ENCODE measurements at places on chromosomes 7 and 10.

- no peak for DNase-seq
Measured at GRCh38 chr10:127987467-127988380, 80.8 kb downstream of the PTPRE start.

DNA sequence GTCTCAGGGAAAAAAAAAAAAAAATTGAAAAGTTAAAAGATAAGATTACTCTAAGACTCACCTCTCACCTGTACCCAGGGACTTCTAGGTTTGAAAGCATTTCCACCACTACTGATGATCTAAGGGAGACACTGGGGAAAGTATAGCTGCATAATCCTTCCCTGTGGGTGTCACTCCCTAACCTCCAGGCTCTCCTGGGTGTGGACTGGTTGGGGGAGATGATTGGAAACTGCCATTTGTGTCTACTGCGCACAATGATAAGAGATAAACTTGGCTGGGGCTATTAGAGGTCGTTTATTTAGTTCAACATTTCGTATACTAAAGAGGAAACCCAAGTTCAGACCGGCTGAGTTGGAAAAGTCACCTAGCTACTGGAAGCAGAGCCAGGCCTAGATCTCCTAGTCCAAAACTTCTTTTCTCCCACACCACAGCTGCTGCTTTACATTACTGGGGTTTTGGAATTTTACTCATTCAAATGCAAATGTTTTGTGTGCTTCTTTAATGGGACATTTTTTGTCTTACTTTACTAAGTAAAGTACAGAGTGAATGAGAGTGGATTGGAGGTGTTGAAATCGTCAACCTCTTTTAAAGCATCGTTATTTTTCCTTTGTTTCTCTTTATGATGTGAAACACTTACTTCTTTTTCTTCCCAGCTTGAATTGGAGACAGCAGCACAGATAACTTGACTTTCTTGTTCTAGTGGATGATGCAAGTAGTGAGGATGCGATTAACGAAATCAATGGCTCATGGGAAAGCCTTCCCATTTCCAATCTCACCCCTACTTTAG is 22.3 kb upstream of the SEC61G start:
- no peak for DNase-seq

- DNase-seq, result no peak
Measured at GRCh38 chr7:28082071-28082470, 98.5 kb downstream of the JAZF1 start.

- DNase-seq, result no peak
Measured at GRCh38 chr7:128407751-128408708, 1.8 kb downstream of the IMPDH1 start.

DNA sequence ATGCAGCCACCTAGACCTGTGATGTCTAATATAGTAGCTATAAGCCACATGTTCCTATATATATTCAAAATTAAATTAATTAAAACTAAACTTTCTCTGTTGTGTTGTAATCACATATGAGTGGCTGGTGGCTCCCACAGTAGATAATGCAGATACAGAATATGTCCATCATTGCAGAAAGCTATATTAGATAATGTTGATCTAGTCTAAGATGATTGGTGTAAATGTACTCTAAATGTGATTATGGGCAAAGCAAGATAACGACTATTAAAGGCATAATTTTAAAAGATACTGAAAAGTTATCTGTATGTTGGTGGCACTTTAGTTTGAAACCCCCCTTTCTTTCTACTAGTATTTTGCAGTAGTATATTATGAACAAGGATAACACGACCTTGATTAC is 5.7 kb upstream of the HGF start:
- DNase-seq, result no peak

- no peak for DNase-seq
Measured at GRCh38 chr7:138079137-138079536, 2.9 kb downstream of the AKR1D1 start.

- DNase-seq, result no peak
Measured at GRCh38 chr7:100556541-100556940, 17.2 kb downstream of the SAP25 start.

DNA sequence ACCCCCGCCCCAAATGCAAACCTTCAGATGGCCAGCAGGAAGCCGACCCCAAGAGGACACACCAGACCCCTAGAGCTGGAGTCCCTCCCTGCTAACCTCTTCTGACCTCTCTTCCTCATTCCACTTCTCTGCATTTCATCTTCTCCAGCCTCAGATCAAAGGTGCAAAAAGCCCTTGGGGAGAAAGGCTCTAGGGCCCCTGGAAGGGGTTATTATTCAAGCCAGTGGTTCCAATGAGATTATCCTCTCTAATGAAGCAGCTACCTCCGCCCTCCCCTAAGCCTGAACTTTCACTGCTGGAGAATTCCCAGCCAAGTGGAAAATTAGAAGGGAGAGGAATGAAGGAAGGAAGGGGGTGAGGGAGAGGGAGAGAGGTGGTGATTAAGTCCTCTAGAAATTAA is 343.9 kb downstream of the PLXNA4 start:
- no peak for DNase-seq

DNA sequence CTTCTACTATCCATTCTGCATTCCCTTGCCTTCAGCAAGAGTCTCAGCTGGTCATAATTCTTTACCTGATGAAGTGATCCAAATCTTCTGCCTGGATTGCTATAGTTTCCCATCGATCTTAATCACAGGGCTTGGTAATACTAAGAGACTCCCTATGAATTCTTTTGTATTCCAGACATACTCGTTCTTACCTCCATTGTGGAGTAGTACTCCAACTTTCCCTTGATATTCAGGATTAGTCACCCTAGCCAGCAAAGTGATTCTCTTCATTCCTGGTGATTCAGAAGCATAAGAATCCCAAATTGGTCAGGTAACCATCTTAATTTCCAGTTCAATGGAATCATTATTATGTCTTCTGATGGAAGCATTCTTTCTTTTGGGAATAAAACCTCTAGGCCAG is 96.7 kb downstream of the TWIST1 start:
- no peak for DNase-seq

GRCh38 chr7:13139436-13139835 is 452.0 kb downstream of the ARL4A start:
- no peak for DNase-seq

GRCh38 chr10:10855151-10855581 is 162.5 kb upstream of the CELF2 start:
- no peak for DNase-seq

DNA sequence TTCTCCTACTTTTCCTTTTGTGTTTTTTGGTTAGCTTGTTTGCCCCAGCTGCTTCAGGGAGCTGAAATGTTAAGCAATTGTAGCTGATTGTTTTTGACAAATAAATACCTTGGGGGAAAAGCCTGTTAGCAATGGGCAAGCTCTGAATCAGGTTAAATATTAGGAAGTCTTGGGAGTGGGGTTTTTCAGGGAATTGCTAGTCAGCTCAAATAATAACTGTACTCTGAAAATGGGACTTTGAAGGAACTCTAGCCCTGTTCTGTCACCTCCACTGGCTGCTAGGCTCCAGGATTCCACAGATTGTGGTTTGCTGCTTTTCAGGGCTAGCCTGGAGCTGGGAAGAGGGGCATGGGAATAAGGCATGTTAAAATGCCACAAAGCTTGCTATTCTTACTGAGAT is 39.5 kb downstream of the ADK start:
- no peak for DNase-seq

- no peak for DNase-seq
Measured at GRCh38 chr7:68446183-68446582, 1152.1 kb upstream of the AUTS2 start.

GRCh38 chr7:28588602-28589001 is 176.3 kb downstream of the CREB5 start:
- no peak for DNase-seq

- no peak for DNase-seq
Measured at GRCh38 chr7:74400420-74401136, 53.1 kb upstream of the GTF2IRD1 start.

- DNase-seq, result no peak
Measured at GRCh38 chr7:48643431-48644013, 280.8 kb upstream of the CDC14C start.

- no peak for DNase-seq
Measured at GRCh38 chr10:4588824-4589223, 237.2 kb upstream of the AKR1E2 start.

DNA sequence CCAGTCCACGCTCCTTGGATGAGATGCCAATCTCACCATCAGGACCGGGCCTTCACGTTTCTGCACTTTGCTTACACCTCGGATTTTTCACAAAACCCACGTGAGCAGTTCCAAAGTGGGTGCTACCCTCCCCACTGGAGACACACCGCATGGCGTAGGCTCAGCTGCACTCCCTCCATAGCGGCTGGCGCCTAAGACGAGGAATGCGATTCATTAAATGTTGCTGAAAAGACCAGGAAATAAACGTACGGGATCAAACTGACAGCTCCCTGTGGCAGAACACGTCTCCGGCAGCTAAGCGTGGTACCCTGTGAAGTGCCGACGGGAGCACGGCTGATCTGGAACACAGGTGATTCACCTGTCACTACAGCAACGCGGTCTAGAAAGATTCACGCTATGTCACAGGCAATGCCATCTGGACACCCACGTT is 209.0 kb downstream of the DIP2C start:
- no peak for DNase-seq

DNA sequence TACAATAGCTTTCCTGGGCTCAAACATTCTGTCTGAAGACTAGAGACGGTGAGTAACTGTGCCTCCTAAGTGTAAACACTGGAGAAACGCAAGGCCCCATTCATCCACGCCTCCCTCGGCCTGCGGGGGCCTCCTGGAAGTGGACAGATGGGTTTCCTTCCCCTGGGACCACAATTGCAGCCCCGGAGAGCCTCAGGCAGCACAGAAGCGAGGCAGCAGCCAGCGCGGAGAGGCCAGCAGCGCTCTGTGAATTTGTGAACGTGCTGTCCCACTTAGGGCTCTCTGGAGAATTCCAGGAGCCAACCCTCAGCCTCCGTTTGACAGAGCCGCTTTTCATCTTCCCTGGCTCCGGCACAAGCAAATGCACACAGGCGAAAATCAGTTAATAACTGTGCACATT is 23.2 kb upstream of the CALN1 start:
- DNase-seq, result no peak

GRCh38 chr10:19832699-19833098 is 16.5 kb downstream of the PLXDC2 start:
- no peak for DNase-seq

GRCh38 chr7:139775829-139776266 is 1.9 kb downstream of the HIPK2 start:
- peak; percentile 81 for DNase-seq

GRCh38 chr10:125662584-125662983 is 20.4 kb downstream of the TEX36 start:
- no peak for DNase-seq

DNA sequence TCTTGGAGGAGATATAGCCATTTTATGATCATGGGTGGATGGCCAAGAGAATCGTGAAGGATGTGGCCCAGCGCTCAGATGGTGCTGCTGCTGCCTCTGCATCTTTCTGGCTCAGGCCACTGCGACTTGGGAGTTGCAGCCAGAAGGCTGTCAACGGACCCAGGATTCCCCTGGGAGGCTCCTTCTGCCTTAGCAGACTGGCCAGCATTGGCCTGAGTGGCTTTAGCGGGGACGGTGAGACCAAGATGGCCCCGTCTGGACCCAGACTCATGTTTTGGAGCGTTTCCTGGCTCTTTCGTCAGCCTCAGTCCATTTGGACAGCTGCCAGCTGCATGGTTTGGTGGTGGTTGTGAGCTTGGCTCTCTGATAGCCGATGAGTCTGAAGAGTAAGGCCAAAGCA is 97.2 kb downstream of the GALNT17 start:
- no peak for DNase-seq
